ENCODE measurements at places on chromosomes 7 and 10.

- DNase-seq = no peak
These were observed 913 bp upstream of the NPC1L1 start for GRCh38 chr7:44541876-44542610.

DNA sequence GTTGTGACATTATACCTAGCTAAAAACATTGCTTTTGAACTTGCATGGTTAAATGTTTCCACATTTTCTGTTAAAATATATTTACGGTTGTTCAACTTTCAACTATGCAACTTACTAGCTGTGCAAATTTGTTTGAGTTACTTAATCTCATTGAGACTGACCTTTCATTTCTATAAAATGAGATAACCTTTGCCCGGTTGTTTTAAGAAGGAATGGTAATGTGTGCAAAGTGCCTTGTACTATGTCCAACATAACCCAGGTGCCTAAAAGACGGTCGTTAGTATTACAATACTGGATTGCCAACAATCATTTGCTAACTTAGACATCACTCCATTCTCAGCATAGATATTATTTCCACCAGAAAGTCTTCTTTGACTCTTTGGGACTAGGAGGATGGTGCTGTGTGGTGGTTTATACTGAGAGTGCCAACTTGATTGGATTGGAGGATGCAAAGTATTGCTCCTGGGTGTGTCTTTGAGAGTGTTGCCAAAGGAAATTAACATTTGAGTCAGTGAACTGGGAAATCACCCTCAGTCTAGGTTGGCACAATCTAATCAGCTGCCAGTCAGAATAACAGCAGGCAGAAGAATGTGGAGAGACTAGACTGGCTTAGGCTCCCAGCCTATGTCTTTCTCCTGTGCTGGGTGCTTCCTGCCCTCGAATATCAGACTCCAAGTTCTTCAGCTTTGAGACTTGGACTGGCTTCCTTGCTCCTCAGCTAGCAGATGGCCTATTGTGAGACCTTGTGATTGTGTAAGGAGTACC, 85.2 kb upstream of the PDSS1 start:
- DNase-seq = no peak

- DNase-seq = no peak
These were observed 53.0 kb downstream of the COPG2 start for GRCh38 chr7:130615583-130615982.

GRCh38 chr10:71414359-71414758, 17.6 kb downstream of the CDH23 start:
- DNase-seq = no peak

- no peak for DNase-seq
These were observed 595 bp upstream of the SUMF2 start for GRCh38 chr7:56063500-56063881.

DNA sequence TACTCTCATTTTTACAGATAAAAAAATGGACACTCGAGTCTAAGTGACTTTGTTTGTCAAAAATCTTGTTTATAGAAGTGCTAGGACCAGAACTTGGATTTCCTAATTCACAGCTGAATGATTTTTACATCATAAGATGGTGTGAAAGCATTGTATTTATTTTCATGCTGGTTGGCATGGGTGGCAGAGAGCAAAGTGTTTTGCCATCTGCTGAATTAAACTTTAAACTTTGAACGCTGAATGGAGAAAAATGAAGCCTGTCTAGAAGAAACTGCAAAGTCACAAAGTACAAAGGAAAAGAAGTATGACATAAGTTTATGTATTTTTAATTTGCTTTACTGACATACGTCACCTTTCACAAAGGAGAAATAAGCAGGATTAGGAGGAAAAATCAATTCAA, 142.0 kb downstream of the NRBF2 start:
- DNase-seq = no peak

DNA sequence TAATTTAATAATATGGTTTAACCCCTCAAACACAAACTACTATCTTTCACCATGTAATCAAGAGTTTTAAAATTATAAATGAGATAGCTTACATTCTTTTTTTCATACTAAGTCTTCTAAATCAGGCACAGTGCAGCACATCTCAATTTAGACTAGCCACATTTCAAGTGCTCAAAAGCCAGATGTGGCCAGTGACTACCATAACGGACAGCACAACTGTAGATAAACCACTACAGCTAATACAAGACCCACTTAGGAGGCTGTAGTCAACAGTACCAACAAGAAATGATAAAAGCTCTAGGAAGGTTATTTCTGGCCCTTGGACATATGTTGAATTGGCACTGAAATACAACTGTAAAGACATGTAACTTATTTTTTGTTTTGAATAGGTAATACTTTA, 65.3 kb downstream of the JAZF1 start:
- DNase-seq = no peak

DNA sequence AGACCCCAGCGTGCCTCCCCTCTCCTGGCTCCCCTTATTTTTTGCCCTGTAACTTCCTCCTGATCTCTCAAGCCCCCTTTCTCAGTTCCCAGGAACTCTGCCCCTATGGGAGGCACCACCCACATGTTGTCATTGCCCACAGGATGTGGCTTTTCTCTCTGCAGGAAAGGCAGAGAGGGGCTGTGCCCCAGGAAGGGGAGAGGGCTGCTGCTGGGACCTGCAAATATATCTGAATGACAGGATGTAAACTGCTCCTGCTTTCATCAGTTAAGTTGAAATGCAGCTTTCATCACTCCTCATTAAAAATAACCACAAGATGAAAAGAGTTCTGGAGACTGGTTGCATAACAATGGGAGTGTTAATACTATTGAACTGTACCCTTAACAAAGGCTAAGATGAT, 103.3 kb downstream of the CLEC2L start:
- peak; percentile 63 for DNase-seq

DNA sequence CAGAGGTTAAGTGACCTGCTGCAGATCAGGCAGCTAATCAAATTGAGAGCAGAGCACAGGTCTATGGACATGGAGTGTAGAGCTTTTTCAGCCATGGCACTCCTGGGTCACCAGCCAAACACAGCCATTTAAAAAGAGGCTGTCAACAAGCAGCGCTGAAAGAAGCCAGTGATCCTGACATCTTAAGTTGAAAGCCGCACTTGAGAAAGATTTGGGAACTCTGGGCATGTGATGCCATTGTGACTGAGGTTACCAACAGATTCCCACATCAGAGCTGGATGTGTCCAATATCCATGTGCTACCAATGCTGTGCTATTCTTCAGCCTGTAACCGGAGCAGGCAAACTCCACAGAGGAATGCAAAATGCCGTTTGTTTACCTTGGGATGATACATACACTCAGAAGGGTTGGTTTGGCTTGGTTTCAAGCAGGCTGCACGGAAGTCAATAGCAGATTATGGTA, 56.2 kb upstream of the ABLIM1 start:
- DNase-seq = no peak

DNA sequence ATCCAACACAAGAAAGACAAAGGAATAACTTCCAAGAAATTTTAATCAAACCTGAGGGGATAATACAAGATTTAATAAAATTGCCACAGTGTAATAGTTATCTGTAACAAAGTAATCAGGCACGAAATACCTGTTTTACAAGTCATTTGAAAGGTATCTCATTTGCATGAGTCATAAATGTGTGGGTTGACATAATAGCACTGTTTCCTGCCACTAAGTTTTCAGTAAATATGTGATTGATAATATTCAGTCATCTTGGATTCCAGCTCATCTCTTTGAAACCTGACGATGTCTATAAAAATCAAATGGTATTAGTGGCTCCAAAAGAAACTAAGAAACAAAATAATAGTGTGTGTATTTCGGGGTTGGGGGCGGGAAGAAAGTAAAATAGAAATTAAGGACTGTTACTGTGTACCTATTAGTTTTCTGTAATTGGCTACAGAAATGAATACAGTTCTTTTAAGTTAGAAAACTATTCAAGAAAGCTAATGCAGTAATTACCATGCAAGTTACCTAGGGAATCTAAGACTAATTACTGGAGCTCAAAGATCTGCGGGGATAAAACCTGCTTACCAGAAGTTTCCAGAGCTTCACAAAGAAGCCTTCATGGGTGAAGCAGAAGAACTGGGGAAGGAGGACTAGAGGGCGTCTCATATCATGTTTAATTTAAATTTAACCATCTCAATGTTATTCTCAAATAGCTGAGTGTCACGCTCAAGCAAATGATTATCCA, 100.7 kb downstream of the ST8SIA6 start:
- DNase-seq = no peak

DNA sequence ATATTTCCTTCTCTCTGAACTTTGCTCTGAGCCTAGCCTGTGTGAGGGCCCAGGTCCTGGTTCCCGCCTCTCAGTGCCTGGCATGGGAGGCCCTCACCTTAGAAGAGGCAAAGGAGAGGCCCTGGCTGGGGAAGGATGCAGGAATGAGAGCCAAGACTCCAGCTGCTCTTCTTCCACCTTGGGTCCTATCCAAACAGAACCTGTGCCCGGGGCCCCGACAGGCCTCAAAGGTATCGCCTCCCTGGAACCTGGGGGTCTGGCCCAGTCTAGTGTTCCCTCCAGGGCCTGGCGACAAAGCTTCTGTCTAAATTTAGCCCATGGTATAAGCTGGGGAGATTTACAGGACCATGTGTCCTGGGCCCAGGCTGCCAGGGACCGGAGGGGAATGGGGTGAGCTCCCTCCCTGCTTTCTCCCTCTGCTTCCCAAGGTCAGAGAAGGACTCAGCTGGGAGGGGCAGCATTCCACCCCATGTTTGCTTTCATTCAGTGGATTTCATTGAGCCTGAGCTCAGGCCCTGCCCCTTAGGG, 12.0 kb upstream of the CRHR2 start:
- no peak for DNase-seq

DNA sequence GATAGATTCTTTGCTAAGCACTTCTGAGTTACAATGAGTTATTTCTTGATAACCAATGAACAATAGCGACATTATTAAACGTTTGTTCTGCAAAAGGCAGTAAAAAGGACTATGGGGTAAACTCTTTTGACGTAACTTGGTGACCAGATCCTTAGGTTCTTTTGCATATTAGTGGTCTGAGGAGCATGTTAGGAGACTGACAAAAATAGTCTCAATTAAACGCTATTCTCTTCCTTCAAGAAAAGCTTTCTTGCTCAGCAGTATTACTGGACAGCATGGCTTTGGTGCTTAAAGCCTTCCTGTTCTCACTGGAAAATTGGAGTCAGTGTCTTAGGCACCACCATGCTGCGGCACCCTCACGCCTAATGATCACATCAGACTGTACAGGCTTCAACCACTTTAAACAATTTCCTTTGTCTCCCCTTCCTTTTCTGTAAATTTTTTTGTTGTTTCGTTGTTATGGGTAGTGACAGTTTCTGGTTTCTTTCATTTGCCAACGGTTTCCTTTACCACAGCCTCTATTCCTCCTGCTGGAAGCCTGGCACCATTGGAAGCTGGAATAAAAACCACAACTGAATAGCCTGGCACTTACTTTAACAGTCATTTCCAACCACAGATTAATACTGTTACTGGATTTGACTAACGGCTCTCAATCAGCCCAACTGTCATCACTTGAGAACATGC, 49.2 kb upstream of the FAM133B start:
- DNase-seq = peak; percentile 29

DNA sequence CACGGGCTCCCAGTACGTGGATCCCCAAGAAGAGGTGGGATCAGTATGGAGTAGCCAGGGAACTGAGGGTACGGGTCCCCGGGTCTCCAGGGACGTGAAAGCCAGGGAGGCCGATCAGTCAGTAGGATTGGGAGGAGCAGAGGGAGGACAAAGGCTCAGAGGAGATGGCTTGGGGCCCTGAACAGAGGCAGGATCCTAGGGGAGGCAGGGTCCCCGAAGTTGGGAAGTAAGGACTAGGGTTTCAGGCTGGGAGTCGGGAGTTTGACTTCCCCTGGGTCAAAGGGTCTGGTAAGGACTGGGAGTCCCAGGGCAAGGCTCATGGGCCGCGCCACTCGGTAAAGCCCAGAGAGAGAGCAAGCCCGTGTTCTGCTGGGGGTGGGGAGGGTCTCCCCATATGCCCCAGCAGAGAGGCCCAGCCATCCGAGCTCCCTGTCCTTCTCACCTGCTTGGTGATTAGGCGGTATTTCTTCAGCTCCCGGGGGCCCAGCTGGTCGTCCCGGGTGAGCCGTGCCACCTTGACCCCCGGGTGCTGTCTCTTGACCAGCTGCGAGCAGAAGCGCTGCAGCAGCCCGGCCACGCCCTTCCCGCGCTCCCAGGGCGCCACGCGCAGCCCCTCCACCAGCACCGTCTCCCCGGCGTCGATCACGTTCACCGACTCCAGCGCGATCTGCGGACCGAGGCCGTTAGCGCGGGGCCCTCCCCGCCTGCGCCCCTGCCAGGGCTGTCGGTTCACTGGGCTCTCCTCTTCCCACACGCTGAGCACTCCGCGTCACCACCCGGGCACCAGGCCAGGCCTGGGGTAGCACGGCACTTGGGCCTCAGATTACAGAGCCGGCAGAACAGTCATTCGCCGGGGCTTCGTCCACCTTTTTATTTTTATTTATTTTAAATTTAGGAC, 7.0 kb downstream of the NAT16 start:
- no peak for DNase-seq

- peak; percentile 34 for DNase-seq
These were observed 920 bp downstream of the PRLHR start for GRCh38 chr10:118594392-118595063.

DNA sequence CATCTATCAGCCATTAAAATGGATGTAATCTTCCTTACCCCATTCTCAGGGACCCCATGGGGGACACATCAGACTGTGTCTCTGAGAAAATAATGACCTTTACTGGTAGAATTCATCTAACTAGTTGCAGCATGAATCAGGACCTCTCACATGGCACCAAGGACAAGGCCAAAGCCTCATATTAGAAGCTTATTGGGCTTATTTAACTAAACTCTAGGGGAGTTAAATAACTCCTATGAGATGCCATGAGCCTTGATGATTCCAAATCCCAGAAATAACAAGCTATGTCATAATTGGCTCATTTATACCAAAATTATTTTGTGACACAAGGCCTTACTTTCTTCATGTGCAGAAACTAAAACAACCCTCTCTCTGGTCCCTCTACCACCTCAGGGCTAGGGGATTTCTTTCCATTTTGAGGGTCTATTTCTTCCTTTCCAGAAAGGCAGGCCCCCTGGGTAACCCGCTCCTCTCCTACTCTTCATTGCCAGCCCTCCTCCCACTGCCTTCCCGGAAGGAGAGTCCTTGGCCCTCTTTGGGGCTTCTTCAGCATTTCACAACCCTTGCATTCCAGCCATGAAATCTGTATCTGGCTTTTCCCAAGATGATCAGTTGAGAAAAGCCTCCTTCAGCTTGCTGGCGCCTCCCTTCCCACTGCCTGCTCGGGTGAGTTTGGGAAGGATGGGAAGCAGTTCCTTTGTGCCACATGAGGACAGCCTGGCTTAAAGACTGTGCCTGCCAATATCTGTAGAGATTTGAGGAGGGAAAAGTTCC, 41.8 kb upstream of the TRIM8 start:
- no peak for DNase-seq

GRCh38 chr10:91366704-91367103, 43.4 kb upstream of the HECTD2 start:
- DNase-seq = no peak

- no peak for DNase-seq
These were observed 175.2 kb upstream of the TCF7L2 start for GRCh38 chr10:112774798-112775197.

DNA sequence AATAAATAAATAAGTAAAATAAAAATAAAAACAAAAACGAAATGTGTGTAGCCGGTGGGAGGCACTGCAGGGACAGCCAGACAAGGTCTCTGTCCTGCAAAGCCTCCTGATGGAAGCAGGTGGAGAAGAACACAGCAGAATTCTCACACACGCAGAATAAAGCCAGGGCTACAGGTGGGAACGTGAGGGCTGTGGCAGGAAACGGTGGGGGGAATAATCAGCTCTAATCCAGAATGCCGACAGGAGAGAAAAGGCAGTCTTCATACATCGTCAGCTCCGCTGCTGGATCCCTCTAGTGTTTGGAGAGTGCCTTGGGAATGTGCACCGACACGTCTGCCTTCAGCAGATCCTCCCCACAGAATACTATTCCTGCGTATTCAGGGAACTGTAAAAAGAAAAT, 6.8 kb upstream of the SNX8 start:
- no peak for DNase-seq

Data from activated CD4-positive, alpha-beta T cell treated with anti-CD3 and anti-CD28 coated beads, Interleukin-2, amount 10 ng/mL, durations not matched to agents 7 days and 5 days (primary cell).